ENCODE measurements at places on chromosomes 13 and 19. TPM values are rescaled to one million over a fixed set of nuclear protein-coding genes. Genes with fewer than 3 reads are reported as not detected.

DNA sequence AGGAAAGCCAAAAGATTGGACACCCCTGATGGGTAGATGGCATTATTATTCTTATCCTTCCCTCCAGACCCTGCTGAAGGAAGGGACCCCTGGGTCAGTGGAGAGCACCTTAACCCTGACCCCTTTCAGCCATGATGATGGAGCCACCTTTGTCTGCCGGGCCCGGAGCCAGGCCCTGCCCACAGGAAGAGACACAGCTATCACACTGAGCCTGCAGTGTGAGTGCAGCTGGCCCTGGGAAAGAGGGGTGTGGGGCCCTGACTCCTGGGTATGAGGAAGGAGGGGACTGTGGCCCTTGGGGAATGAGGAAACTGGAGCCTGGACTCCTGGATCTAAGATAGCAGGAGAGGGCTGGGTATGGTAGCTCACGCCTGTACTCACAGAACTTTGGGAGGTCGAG, 2.7 kb downstream of the KIRREL2 start:
- H3K36me3 ChIP-seq = no peaks in the 10 kb centered on the region
- no peak for DNase-seq
- H3K27me3 ChIP-seq = peaks cover 48% of the 10 kb centered on the region
- no peak overlapping the region for H3K27ac ChIP-seq
- H3K4me1 ChIP-seq = no peaks in the 10 kb centered on the region
- no peak overlapping the region for H3K4me3 ChIP-seq

DNA sequence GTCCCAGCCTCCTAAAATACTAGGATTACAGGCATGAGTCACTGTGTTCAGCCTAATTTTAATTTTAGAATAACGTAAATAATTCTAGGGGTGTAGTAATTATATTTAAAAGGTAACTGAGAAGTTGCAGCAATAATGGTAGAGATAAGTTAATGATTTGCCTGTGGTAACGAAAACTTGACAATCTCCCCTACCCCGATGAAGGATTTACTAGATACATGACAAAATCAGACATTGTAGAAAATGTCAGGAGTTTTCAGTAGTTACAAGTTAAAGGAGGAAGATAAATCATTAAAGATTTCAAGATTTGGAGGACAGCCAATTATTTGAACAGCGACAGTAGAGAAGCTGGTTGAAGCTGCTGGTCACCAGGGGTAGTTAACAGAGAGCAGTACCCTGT, 652.2 kb upstream of the PCDH20 start:
- no peaks in the 10 kb centered on the region for H3K36me3 ChIP-seq
- no peaks in the 10 kb centered on the region for H3K4me1 ChIP-seq
- H3K27ac ChIP-seq = no peak overlapping the region
- DNase-seq = no peak
- H3K27me3 ChIP-seq = no peaks in the 10 kb centered on the region
- H3K4me3 ChIP-seq = no peak overlapping the region

ZNF491 gene
- 3.2 TPM for total RNA-seq

GRCh38 chr13:79382545-79383275, 23.3 kb downstream of the RBM26 start:
- no peaks in the 10 kb centered on the region for H3K36me3 ChIP-seq
- no peaks in the 10 kb centered on the region for H3K4me1 ChIP-seq
- H3K27me3 ChIP-seq = no peaks in the 10 kb centered on the region

PTH2 gene
- not detected for total RNA-seq

DNA sequence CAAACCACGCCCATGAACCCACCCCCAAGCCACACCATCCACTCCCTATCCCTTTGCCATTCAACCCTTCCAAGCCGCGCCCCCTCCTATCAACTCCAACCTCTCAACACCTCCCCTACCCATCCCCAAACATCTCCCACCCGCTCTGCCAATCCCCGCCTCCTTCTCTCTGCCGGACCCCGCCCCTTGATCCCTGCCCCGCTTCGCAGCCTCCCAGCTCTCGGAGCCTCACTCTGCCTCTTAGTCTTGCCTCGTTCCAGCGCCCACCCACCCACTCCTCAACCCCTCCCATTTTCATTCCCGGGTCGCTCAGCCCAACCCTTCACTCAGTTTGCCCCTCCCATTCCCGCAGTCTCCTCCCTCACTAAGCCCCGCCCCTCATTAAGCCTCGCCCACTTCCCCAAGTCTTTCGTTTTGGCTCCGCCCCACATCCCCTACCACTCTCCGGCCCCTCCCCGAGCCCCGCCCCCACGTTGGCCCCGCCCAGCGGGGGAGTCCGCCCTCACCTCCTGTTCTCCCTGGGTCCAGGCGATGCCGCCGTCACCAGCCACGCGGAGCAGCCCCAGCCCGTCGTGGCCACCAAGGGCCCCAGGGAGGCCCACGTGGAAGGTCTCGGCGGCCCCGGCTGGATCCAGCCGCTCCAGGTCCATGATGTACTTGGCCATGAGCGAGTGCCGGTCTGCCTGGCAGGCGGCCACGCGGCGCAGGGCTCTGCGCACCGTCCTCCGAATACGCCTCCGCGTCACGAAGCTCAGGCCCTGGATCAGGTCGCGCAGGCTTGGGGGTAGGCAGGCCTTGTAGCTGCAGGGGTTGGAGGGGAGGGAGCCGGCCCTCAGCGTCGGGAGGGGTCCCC, 5.7 kb downstream of the JAK3 start:
- H3K27ac ChIP-seq = peak overlapping the region; percentile 11
- no peaks in the 10 kb centered on the region for H3K27me3 ChIP-seq
- no peak for DNase-seq
- no peaks in the 10 kb centered on the region for H3K4me1 ChIP-seq
- no peaks in the 10 kb centered on the region for H3K36me3 ChIP-seq
- H3K4me3 ChIP-seq = peak overlapping the region; percentile 59

ADAMTSL5 gene
- total RNA-seq = 3.5 TPM

- H3K36me3 ChIP-seq = no peaks in the 10 kb centered on the region
- no peak overlapping the region for H3K4me3 ChIP-seq
- DNase-seq = no peak
- no peaks in the 10 kb centered on the region for H3K27me3 ChIP-seq
Measured at GRCh38 chr13:77737583-77738200, 40.2 kb downstream of the SLAIN1 start.

GRCh38 chr19:36128392-36128736, 11.5 kb upstream of the CAPNS1 start:
- H3K4me1 ChIP-seq = peaks cover 5% of the 10 kb centered on the region
- H3K27me3 ChIP-seq = no peaks in the 10 kb centered on the region
- DNase-seq = no peak

GRCh38 chr13:76790980-76791819, 95.0 kb downstream of the KCTD12 start:
- H3K4me3 ChIP-seq = no peak overlapping the region
- H3K4me1 ChIP-seq = no peaks in the 10 kb centered on the region
- H3K27ac ChIP-seq = peak overlapping the region; percentile 22
- H3K27me3 ChIP-seq = no peaks in the 10 kb centered on the region
- no peaks in the 10 kb centered on the region for H3K36me3 ChIP-seq

CEACAM21 gene
- 0.44 TPM for total RNA-seq

DNA sequence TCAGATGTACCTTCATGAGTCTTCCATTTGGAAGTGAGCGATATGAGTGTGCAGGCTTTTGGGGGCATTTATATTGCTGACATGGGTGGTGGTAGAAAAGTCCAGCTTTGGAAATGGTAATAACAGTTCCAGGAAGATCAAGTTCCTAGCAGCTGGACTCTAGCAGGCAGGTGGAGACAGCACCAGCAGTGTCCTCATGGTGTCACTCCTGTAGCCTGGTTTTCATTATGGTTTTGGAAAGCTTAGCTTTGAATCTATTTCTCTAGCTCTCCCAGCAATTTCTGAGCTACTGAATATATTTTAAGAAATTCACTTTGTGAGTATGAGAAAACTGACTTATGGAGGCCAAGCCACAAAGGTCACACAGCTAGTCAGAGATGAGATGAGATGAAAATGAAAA, 523.2 kb upstream of the HTR2A start:
- no peak for DNase-seq
- H3K4me1 ChIP-seq = no peaks in the 10 kb centered on the region
- no peak overlapping the region for H3K4me3 ChIP-seq
- no peak overlapping the region for H3K27ac ChIP-seq
- no peaks in the 10 kb centered on the region for H3K36me3 ChIP-seq

GRCh38 chr19:18495204-18495911, 26.5 kb downstream of the ELL start:
- no peak for DNase-seq
- no peaks in the 10 kb centered on the region for H3K36me3 ChIP-seq
- H3K27ac ChIP-seq = peak overlapping the region; percentile 35
- peaks cover 19% of the 10 kb centered on the region for H3K4me1 ChIP-seq
- H3K4me3 ChIP-seq = peak overlapping the region; percentile 33

DNA sequence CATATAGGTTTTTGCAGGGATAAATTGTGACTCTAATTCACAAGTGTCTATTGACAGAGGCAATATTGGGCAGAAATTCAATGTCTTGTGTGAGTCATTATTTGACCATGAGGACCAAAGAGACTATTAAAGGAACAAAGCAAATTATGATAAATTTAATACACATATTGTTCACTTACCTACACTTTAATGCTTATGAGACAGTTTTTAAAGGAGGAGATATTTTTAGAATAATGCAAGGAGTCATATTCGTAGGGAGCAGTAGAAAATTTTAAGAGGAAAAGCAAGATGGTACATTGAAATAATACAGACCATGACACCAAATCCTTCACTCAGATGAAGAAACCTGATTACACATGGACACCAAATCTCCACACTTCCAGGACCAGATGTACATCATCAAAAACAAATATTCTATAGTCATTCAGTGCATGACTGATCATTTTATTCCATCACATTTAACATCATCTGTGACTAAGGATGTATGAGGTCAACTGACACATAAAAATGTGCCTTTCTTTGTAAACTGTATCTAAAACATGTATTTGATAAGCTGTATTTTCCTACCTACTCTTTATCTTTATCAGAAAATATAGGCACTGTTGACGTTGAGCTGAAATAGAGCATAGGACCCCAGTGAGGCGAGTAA, 4.2 kb upstream of the OR7A17 start:
- H3K27ac ChIP-seq = no peak overlapping the region
- H3K4me3 ChIP-seq = no peak overlapping the region
- H3K4me1 ChIP-seq = no peaks in the 10 kb centered on the region
- H3K27me3 ChIP-seq = no peaks in the 10 kb centered on the region
- no peaks in the 10 kb centered on the region for H3K36me3 ChIP-seq
- DNase-seq = no peak

DNA sequence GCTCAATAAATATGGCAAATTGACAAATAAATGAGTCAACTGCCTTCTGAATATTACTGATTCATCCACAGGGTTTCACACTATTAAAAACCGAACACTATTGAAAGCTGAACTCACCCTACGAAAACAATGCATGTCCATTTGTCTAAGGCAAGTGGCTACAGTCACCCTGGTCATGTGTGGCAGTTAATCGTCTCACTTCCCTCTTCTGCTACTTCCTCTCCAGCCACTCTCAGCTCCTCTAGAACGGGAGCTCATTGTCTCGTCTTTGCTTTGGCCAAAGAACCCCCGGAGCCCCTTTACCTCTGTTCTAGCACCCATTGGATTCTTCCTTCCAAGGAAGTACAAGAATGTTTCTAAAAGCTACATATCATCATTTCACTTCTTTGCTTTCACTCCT, 74.4 kb upstream of the ZNF599 start:
- H3K4me1 ChIP-seq = no peaks in the 10 kb centered on the region
- no peaks in the 10 kb centered on the region for H3K36me3 ChIP-seq
- no peak overlapping the region for H3K4me3 ChIP-seq
- no peak overlapping the region for H3K27ac ChIP-seq

- H3K27ac ChIP-seq = no peak overlapping the region
- DNase-seq = no peak
- H3K36me3 ChIP-seq = peaks cover 3% of the 10 kb centered on the region
- no peak overlapping the region for H3K4me3 ChIP-seq
- H3K4me1 ChIP-seq = no peaks in the 10 kb centered on the region
Measured at GRCh38 chr19:38385804-38386257, 2.0 kb downstream of the GGN start.

KLK14 gene
- total RNA-seq = not detected

DNA sequence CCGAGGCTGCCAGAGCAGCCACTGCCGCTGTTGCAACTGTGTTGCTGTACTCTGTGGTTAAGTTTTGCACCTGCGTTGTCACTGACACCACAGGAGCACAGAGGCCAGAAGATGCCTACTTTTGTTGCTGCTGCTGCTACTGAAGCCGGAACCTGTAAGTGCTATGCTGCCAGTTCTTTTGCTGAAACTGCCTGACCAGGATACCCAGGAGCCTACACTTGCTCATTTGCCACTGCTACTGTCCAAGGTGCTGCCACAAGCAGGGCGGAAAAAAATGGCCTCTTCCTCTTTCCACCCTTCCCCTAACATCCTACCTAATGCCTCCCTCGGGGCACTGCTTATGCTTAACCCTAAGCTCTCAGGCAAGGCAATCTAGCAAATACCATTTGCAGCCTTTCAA, 29.0 kb upstream of the NBEA start:
- no peak overlapping the region for H3K27ac ChIP-seq
- no peaks in the 10 kb centered on the region for H3K27me3 ChIP-seq
- H3K36me3 ChIP-seq = no peaks in the 10 kb centered on the region
- H3K4me3 ChIP-seq = no peak overlapping the region

GRCh38 chr13:54859827-54860226, 1831.2 kb downstream of the OLFM4 start:
- H3K27ac ChIP-seq = no peak overlapping the region
- no peaks in the 10 kb centered on the region for H3K27me3 ChIP-seq
- no peak overlapping the region for H3K4me3 ChIP-seq
- no peak for DNase-seq
- H3K4me1 ChIP-seq = no peaks in the 10 kb centered on the region

DNA sequence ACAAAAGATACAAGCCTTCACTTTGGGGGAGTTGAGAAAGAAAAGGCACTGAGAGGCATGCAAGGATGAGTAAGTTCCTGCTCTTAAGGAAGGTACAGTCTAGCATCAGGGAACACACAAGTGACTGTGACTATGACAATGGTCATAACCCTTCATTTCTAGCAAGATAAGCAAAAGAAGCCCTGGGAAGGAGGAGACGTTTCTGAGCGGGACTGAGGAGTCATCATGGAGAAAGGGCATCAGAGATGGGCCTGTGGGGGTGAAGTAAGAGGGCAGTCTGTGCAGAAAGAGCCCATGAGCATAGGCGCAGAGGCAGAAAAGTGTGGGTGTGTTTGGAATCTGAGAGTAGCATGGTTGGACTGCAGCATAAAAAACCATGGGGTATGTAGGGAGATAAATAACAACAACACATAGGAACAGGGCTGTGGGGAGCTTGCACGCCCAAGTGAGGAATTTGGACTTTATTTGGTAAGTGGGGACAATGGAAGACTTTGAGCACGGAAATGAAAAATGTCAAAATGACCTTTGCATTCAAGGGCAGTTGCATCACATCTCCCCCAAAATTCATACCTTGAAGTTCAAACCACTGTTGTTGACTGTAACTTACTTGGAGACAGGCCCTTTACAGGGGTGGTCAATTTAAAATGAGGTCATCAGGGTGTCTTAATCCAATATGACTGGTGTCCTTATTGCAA, 86.7 kb downstream of the MBNL2 start:
- H3K4me1 ChIP-seq = no peaks in the 10 kb centered on the region
- H3K36me3 ChIP-seq = no peaks in the 10 kb centered on the region
- no peak overlapping the region for H3K4me3 ChIP-seq
- no peak for DNase-seq
- peak overlapping the region; percentile 26 for H3K27ac ChIP-seq
- no peaks in the 10 kb centered on the region for H3K27me3 ChIP-seq
